ENCODE measurements at places on chromosomes 4 and X.

DNA sequence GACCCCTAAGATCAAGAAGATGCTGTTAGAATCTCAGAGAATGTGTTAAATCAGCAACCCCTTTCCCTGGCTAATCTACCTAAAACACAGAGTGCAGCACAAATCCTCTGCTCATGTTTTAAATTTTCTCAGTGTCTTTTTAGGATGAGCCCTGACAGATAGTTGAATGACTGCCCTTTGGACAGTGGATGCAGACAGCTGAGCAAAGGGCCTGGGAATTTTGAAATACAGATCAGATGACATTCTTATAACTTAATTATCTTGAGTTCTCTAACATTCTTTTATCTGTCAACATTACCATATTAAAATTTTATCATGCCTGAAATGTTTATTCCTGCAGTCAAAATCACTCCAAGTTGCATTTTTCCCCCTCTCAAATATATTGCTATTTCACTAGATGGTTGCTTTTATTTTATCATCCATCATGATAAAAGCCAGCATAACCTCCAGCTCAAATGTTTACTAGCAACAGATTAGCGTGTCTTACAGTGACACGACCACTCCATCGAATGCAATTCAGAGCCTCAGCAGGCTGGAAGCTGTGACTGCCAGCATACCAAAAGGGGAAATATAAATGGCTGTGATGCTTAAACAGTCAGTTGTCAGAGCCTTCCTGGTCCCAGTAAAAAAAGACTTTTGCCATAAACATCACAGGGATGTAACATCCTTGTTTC lies 22.8 kb upstream of the ARHGAP24 start:
- no peak for DNase-seq

DNA sequence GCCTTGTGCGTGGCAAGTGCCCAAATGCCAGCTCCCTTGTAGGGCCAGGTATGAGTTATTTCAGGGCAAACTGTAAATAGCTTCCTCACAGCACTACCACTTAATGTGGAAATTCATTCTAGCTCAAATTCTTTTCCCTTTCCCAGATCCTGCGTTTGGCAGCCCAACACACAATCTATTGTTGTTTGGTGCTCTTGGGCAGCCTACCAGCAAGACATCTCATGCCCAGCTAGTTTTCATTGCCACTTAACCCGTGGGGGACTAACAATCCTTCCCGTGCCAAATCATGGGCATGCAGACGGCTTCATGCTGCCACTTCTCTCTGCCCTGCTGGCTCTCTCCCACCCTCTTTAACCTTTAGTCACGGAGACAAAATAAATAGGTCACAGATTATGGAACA lies 454.2 kb downstream of the GRIA2 start:
- peak; percentile 13 for DNase-seq

DNA sequence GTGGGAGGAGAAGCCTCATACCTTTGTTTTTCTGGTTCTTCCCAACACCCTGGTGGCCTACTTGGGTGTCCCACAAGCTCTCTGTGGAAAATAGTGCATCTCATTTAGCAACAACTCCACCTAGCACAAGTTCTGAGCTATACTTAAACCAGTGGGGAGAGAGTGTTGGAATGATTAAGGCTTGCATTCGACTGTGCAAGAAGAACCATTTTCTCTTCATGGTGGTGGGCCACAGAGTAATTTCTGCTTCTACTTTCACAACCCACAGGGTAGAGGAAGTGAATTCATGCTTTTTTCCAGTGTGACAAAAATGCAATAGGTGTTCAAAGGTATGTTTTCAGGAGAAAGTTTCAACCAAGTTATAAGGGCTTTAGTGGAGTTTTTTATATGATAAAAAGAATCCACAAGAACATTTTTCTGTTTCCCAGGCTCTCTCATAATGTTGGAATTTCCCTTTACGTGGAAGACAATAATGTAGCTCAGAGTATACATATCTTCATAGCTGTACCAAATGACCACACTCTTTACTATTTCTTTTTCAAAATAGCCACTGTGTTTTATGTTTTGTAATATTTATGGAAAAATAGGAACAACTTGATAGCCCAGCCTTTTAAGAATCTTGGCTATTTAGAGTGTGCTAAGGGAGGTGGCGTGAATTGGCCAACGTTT lies 80.3 kb upstream of the HHIP start:
- no peak for DNase-seq

DNA sequence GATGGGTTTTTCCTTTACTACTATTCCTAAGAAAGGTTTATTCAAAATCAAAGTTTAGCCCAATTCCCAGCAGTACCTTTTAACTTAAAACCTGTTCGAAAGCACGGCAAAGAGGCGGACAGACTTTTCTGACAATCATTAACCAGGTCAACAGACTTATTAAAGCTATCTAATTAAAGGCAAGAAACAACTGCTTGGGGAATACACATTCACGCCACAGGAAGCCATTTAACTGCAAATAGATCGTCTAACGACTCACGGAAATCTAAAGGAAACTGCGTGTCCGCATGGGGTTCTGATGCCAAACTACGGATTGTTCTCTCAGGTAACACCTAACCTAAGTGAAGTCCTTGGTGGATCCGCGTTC lies 663 bp upstream of the USP53 start:
- no peak for DNase-seq

DNA sequence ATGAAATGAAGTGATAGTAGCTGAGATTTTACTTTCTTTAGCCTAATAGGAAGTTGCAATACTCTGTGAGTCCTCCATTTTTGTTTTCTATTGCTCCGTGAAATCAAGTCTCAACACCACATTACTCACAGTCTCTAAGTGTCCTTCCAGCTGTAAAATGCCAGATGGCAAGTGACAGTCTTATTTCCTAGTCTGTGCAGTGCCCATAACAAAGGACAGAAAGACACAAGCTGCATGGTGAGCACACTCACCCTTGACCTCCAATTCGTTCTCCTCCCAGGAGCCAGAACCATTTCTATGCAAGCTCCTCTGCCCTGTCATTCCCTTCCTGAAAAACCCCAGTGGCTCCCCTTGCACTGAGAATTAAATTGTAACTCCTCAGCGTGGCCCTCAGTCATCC lies 101.6 kb downstream of the PARM1 start:
- DNase-seq, result no peak

- DNase-seq, result no peak
These were observed 537.9 kb upstream of the LCORL start for GRCh38 chr4:18559492-18559891.

Measured in NCI-H1105 (cell line).